ENCODE measurements at places on chromosomes 12 and 14.
A peak's percentile ranks its signal among the peaks of the same experiment; 100 is the strongest.

DNA sequence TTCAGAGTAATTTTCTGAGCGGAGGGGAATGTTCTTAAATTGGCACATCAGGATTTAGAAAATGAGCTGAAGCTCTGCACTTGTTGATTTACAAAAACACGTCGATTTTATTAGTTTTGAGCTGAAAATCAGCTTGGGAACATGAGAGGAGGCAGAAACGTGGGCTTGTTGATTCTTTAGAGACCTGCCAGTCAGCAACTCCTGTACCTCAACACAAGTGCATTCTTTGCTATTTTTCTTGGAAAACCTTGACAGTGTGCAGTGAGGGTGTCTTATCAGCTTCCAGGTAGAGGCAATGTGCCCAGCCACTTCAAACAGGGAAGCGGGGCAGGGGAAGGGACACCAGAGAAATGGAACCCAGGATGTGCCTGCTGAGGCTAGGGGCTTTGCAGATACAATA is 102.8 kb upstream of the COCH start:
- DNase-seq = no peak

DNA sequence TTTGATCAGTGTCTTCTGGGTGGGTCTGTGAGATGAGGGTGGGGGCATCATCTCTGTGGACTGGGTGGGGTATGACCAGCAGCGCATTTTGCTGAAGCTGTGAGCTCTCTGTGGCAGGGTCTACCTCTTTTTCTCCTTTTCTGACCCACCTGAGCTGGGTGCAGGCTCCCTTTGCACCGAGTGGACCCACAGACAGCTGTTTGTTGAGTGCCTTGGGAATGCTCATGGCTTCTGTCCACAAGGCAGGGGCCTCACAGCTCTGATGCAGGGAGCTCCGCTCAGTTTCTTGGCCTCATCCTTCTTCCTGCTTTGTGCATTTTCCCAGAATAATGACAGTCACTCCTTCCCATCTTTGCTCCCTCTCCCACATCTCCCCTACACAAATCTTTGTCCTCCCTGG is 380.6 kb downstream of the DPF3 start:
- DNase-seq = no peak

GRCh38 chr14:93824518-93825234 is 36.4 kb upstream of the PRIMA1 start:
- no peak for DNase-seq

- DNase-seq = no peak
These were observed 148.4 kb downstream of the DPF3 start for GRCh38 chr14:72745546-72745945.

DNA sequence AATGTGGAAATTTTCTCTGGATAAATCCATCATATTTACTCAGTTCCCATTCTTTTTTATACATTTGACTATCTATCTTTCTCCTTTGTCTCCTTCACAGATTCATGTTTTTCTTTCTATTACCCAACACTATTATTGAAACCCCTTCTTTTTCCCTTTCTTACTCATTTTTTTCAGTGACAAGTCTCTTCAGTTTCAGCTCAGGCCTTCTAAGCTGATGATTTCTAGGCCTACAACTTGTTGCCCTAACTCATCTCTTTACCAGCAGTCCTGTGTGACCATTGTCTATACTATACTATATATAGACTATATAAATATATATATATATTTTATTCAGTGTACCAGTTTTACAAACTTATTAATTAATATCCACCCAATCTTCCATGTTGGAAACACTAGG is 31.8 kb downstream of the SLC16A7 start:
- no peak for DNase-seq

DNA sequence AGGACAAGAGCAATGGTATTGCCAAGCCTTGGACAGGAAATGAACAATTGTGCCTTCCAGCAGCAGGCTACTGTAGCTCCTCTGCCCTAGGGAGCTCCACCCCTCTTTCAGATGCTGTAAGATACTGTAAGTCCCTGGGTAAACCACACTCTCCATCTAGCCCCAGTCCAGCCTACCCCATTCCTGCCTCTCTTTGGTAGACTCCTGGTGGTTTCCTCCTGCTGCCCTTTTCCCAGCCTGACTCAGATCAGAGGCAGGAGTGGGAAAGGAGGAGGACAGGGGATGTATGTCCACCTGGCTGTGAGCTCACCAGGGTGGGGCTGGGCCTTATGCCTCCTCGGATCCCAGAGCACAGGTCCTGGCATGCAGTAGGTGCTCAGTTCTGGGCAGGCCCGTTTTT is 174.6 kb downstream of the ESRRB start:
- no peak for DNase-seq

DNA sequence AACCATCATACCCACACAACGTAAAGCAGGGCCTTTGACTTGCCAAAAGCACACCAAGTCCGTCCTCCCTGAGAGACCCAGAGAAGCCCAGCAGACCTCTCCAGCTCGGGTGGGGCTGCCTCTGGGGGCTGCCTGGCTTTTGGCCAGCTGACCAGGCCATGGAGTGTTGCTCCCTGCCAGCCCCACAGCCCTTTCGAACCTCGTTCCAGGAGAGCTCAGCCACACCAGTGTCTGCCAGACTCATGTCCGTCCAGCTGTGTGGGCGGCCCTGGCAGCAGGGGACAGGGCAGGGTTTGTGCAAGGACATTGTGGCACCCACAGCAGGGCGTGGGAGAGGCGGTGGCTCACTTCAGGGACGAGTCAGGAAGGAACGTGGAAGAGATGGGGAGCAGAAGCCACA is 22.6 kb upstream of the IRF2BPL start:
- peak; percentile 90 for DNase-seq

- no peak for DNase-seq
These were observed 603 bp upstream of the LRR1 start for GRCh38 chr14:49598189-49598484.

DNA sequence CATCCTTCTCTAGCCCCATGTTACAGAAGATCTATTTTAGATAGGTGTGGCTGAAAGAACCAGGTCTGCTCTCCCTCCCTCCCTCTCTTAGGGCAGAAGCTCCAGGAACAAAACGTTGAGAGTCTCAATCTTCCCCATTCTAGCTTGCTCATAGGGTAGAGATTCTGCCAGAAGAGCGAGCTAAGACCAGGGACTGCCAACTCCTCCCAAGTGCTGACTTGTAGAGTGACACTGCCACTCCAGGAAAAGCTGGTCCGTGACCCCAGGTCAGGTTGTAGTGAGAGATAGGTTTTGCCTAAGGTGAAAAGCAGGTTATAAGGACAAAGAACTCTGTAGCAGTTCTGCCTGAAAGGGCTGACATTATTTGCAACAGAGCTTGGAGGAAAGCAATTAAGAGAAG is 73.4 kb downstream of the INSM2 start:
- DNase-seq = no peak

GRCh38 chr12:99450036-99450630 is 197.4 kb upstream of the GARIN6 start:
- DNase-seq = no peak

Data from Right ventricle myocardium inferior (tissue), 1 donor.